ENCODE measurements at places on chromosomes 1 and 21.

DNA sequence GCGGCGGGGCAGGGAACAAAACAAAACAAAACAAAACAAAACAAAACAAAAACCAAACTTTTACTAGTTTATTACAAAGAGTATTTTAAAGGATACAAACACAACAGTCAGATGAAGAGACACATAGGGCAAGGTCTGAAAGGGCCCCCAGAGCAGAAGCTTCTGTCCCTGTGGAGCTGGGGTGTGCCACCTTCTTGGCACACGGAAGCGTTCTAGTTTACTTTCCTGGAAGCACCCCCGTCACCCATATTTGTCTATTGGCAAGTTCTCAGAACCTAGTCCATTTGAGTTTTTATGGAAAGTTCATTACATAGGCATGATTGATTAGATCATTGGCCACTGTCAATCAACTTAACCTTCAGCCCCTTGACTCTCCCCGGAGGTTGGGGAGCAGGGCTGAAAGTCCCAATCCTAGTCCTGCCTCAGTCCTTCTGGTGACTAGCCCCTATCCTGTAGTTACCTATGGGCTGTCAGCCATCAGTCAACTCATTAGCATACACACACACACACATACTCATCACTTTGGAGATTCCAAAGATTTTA is 380.4 kb downstream of the DPYD start:
- no peak for DNase-seq

DNA sequence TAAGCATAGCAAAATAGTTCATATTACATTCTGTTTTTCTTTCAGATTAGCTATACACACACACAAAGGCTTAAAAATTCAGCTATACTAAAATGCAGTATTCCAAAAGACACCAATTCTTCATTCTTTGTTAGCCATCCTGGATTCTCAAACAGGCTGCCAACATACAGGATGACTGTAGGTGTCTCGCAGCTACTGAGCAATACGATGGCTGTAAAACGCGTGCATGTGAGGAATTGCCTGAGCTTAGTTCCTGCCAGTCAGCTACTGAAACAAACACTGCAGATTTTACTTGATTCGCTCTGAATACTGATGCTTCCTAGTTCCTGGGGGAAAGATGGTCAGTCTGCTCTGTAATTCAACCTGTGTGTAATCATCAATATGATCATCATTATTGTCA is 24.7 kb upstream of the HMGN1 start:
- DNase-seq, result no peak

DNA sequence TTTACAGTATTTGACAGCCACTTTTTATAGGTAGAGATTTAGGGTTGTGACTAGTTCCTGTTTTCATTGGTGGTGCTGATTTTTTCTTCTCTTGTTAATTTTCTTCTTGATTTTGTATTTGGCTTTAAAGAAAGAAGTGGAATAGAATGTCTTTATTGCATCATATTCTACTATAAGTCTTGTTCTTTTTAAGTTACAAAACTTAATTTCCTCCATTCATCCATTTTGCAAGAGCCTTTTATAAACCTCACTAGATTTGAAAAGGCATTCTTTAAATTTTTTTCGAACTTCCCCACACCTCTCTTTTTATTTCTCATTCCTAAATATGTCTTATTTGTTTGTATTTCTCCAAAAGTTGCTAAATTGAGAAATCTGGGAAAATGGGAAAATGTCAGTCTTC is 1368.6 kb upstream of the ADGRL4 start:
- DNase-seq, result no peak

GRCh38 chr1:22249928-22250680 is 107.2 kb upstream of the WNT4 start:
- DNase-seq, result no peak

- no peak for DNase-seq
Observed at GRCh38 chr1:77175230-77175844, 43.9 kb downstream of the PIGK start.

GRCh38 chr1:86505564-86505902 is 36.8 kb downstream of the CLCA1 start:
- DNase-seq, result no peak

DNA sequence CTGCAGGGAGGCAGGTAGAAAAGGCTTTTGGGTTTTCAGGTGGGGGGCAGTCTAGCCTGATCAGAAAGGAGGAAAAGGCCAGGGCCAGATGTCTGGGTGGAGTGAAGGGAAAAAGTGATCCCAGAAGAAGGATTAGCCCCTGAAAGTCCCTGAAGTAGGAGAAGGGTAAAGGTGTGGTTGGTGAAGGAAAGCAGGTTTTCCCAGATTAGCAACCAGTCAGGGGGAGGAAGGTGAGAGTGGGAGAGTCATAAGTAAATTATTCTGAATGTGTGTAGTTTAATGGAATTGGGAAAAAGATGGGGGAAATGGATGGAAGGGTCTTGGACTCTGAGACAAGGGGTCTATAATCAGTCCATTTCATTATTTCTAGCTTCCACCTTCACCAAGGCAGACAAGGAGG is 647 bp upstream of the SPRR1A start:
- no peak for DNase-seq

- DNase-seq, result no peak
Observed at GRCh38 chr1:157704878-157705277, 4.3 kb upstream of the FCRL3 start.

DNA sequence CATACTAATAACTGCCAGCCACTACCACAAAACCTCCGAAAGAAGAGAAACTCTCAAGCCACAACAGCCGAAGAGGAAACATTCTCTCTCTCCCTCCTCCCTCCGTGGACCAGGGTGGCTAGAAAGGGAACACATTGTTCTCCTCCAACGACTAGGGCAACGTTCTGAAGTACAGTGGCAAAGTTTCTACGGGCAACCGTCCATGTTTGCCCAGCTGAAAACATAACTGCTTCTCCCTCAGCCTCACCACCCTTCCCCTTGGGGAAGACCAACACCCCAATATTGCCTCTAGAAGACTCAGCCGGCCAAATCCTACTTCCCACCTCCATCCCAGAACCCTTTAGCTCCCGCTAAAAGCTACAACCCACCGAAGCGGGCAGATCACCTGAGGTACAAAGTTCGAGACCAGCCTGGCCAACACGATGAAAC is 2.0 kb downstream of the GLUL start:
- no peak for DNase-seq

- DNase-seq, result no peak
Observed at GRCh38 chr1:14925336-14926136, 228.0 kb upstream of the TMEM51 start.

DNA sequence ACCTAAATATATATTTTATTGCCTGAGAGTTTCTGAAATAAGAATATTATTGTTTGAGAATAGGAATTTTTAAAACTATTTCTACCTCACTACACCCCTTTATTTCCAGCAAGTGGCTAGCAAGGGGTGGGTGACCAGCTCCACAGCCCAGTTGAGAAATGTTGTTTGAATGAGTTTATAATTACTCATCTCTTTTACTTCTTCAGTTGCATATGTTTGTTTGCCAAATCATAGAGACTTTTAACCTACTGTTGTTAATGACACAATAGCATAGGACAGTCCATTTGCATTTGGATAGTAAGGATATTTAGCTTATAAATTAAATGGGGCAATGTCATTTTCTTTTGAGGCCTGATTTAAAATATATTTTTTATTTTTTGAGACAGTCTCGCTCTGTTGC is 127.8 kb downstream of the NRDC start:
- DNase-seq, result no peak

- no peak for DNase-seq
Observed at GRCh38 chr1:244150071-244150470, 99.0 kb downstream of the ZBTB18 start.

DNA sequence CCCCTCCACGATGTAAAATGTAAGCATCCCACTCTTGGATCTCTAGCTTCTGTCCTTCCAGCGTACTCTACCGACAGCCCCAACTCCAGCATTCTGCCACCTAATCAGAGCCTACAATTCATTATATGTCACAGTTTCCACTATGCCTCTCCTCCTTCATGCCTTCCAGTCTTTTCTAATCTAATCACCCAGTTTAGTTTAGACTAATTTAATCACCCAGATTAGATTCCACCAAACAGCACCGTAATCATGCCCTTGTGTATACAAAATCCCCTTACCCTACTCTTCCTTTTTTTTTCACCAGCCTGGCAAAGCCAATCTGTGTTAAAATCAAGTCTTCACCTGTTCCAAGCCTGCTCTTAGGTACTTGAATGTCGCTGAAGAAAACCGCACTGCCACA is 49.8 kb upstream of the KANK4 start:
- DNase-seq, result no peak

- DNase-seq, result peak; percentile 97
Observed at GRCh38 chr1:23619299-23620188, 60.2 kb upstream of the ID3 start.

DNA sequence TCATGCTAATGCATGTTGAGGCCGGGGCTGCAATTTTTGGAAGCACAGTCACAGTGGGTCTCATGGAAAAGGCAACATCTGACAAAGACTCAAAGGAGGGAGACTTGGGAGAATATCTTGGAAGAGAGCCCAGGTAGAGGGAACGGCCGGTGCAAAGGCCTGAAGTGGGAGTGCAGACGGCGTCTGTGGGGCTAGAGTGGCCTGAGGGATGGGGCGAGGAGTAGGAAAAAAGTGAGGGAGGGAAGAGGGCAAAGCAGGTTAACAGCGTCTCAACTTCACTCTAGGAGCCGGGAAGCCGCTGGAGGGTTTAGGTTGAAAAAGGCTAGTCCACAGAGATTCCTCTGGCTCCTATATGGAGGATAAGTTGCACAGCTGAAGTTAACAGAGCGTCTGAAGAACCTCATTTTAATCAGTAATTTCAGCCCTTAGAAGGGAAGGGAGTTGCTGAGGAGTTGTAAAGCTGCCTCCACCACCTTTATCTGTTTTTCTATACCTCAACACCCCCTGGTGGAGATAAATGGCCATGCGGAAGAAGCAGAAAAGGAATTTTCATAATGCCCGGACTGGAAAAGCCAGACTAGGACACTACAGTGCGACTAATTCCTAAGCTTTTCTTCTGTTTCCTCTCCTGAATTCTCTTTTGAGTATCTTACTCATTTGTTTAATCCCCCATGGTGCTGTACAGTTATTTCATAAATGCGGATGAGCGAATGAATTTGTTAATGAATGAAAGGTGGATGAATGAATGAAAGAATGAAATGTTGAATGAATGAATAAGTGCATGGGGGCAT is 78.7 kb upstream of the ZNF281 start:
- peak; percentile 71 for DNase-seq

DNA sequence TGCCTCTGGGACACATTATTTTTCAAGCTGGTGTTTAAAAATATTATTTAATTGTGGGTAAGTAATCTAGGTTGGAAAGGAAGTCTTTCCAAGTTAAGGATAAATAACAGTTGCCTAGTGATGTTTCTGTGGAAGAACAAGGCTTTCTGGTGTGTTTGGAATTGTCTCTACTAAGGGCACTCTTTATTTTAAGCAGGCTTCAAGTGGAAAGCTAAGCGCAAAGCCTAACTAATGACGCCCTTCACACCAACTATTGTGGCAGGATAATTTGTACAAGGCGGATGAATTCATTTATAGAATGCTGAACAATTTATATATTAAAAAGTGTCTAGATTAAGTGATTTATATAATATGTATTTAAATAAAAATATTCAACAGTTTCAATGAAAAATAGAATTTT is 25.1 kb upstream of the RWDD3 start:
- DNase-seq, result no peak

GRCh38 chr21:33750017-33750416 is 107.7 kb downstream of the ITSN1 start:
- no peak for DNase-seq

- no peak for DNase-seq
Observed at GRCh38 chr1:14522926-14523241, 75.6 kb upstream of the KAZN start.

- no peak for DNase-seq
Observed at GRCh38 chr1:61193808-61194207, 111.4 kb downstream of the NFIA start.

DNA sequence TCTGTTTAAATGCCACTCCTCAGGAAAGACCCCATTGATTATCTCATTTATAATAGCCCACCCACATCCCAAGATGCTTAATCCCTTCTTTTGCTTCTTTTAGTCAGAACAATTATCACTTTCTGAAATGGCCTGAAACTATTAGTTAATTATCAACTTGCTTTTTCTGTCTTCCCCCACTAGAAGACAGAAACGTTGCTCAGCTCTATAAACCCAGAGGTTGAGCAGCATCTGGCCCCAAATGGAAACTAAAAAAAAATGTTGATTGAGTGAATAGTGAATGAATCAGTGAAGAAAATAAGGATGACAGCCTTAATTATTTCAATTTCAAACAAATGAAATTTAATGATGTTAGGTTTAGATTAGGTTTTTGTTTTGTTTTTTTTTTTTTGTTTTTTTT is 38.2 kb upstream of the PIGC start:
- no peak for DNase-seq

Data from NCI-H2081 (cell line).